ENCODE measurements at places on chromosomes 3 and 15. TPM values are rescaled to one million over a fixed set of nuclear protein-coding genes. Genes with fewer than 3 reads are reported as not detected.

- peak; percentile 84 for DNase-seq
These were observed 21.1 kb upstream of the IQCF6 start for GRCh38 chr3:51799879-51800749.

DNA sequence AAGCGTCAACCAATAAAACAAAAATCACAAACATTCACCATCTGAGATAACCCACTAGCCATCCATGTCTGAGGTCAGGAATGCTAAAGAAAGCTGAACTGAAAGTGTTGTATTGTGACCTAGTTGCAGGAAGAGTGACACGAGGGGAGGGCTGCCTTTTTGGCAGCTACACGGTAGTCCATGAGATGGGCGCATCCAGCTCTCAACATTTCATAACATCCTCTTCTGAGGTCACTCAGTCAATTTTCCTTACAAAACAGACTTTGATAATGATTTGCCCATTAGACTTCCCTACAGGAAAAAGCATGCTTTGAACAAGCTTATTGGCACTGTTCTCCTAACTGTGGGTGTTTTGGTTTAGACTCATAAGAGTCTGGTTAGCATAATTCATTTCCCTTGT lies 15.4 kb upstream of the SHF start:
- no peak for DNase-seq

GRCh38 chr3:136787349-136787748 lies 31.6 kb upstream of the SLC35G2 start:
- DNase-seq, result no peak

DNA sequence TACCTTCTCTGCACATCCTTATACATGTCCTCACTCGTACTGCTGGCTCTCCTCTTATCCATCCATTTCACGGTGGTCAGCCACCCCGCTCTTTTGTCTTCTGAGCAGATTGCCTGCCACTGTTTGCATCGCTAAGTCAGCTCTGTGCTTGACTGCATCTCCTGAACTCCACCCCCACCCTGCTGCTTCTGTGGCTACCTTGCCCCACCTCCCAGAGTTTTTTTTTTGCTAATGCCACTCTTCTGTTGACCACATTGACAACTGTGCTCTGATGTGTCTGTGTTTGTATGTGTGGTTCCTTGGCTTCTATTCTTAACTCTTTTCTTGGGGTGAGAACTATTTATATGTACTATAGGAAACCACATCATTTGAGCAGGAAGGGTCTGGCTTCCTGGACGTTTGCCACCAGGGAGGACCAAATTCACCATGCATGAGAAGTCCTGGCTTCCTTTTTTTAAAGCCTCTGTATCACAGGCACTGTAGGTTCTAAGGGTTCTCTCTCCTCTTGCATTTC lies 12.8 kb upstream of the MTMR10 start:
- DNase-seq, result peak; percentile 55

DNA sequence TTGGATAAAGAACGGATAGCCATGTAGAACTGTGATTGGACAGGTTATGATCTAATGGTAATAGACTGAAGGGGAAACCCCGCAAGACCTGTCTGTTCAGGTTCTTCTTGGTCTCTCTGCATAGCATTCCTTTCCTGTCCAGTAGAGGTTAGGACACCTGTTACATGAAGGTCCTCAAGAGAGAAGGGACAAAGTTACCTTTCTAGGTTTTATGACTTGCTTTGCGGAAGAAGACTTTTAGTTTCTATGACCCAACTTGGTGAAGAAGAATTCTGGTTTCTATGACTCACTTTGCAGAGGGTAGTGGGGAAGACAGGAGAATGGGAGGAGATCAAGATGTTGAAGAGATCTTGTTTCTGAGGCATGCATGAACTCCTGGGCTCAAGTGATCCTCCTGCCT lies 97.9 kb upstream of the C3orf80 start:
- DNase-seq, result no peak

DNA sequence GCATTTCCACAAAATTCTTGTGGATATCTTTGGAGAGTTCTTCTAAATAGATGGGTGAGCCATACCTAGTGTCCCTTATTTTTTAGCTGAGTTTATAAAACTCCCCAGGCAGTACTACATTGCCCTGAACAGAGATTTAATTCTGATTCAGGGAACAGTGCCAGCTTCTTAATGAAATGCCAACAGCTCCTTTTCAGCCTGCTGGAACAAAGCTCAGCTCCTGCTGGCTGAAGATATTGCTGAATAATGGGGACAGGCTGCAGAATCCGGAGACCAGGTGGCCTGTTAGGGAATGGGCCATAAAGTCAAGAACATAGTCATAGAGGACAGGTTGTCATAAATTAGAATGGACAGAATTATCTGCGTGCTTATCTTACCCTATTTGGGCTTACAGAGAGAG lies 8.9 kb downstream of the HGD start:
- no peak for DNase-seq

DNA sequence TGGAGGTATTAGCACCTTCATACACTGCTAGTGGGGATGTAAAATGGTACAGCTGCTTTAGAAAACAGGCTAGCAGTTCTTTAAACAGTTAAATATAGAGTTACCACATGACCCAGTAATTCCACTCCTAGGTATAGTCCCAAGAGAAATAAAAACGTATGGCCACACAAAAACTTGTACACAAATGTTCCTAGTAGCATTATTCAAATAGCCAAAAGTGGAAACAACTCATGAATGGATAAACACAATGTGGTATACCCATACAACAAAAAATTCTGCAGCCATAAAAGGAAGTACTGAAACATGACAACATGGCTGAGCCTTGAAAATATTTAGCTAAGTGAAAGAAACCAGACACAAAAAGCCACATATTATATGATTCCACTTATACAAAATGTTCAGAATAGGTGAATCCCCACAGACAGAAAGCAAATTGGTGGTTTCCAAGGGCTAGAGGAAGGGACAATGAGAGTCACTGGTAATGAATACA lies 40.8 kb upstream of the KLF13 start:
- DNase-seq, result no peak

GRCh38 chr3:111336511-111336910 lies 205.5 kb upstream of the CD96 start:
- DNase-seq, result no peak

DNA sequence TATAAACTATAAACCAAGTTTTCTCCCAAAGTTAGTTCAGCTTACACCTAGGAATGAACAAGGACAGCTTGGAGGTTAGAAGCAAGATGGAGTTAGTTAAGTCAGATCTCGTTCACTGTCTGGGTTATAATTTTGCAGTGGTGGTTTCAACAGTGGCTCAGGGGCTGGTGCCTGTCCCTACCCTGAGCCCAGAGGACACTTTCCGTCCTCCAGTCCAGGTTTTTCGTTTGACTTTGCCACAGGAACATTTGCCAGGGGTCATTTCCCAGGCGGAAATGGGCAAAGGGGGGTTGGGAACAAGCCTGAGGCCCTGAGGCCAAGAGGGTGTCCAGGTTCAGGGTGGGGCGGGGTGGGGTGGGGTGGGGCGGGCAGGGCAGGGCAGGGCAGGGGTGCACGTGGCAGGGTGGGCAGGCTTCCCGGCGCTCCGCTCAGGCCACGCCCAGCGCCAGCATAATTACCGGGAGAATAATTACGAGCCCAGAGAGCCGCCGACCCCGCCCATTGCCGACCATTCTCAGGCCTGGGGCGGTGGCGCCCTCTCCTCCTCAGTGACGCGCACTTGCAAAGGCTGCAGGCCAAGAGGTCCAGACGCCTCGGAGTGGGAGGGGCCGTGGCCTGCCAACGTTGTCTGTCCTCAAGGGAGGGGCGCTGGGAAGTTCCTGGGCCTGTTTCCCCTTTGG lies 70.4 kb downstream of the KLF13 start:
- DNase-seq, result peak; percentile 92

DNA sequence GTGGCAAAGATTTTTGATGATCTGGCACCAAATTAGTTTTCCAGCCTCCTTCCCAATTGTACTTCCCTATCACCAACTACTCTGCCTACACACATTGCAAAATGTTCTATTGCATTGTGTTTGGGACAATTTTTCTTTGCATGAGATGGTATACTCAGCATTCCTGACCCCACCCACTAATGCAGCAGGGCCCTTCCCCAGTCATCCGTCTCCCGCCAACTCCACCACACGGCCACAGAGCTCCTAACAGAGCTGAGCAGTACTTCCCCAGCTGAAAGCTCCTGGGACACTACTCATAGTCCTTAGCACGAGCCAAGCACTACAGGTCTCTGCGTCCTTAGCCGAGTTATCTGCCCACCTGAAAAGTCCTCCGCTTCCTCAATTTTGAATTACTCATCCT lies 34.2 kb downstream of the TXNRD3 start:
- no peak for DNase-seq

DNA sequence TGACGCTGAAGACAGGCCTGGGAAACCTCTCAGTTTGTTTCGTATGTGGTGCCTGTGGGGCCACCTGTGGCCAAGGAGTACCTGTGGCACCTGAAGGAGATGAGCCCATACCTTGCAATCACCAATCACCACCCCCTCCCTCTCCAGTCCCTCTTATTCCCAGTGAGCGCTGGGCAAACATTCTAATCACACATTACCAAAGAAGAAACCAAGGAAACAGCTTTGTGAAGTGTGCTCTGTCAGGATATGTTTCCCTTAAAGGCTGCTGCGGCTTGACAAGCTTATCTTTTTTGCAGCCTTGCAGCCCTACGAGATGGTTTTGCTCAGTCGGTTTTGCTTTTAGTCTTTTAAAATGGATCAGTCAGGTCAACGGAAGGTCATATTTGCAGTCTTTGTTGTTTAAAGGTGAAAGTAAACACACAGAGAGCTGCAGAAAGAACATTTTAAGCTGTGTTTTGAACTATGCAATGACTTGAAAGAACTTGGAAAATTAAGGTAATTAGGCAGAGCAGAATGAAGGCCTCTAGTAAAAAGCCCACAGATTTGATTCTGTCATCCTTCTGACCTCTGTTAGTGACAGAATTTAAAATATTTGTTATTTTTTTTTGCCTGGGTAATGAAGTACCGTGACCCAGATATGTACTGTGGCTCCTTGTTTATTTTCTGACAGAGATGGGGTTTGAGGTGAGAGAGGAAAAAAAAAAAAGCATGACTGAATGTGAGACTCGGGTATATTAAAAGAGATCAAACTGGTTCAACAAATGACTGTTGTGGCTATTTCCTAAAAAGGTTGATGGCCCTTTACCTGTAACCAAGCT lies 461.4 kb downstream of the NSUN3 start:
- peak; percentile 4 for DNase-seq

Gene TM4SF1
- not detected for total RNA-seq

Gene CALML4
- total RNA-seq, result 9.0 TPM

Gene THRB
- 1.1 TPM for total RNA-seq

Gene TRAIP
- total RNA-seq, result 32.2 TPM

Gene CTXN2
- total RNA-seq, result 0.60 TPM

Gene SUSD5
- 3.1 TPM for total RNA-seq

Gene RARRES1
- 0.62 TPM for total RNA-seq

Data from neural progenitor cell (in vitro differentiated cells).